IMR-90 (cell line): ENCODE measurements at places on chromosomes 1 and 21. TPM values are rescaled to one million over a fixed set of nuclear protein-coding genes. Genes with fewer than 3 reads are reported as not detected.
A peak's percentile ranks its signal among the peaks of the same experiment; 100 is the strongest.

Gene LINGO4
- total RNA-seq, result not detected in 2 replicates

- DNase-seq, result peak; percentile 49
Measured at GRCh38 chr1:155320661-155321617, at the start of gene RUSC1. Gene RUSC1 (plus strand): TSS chr1:155320894. CDS start chr1:155321774, 880 bp downstream.

DNA sequence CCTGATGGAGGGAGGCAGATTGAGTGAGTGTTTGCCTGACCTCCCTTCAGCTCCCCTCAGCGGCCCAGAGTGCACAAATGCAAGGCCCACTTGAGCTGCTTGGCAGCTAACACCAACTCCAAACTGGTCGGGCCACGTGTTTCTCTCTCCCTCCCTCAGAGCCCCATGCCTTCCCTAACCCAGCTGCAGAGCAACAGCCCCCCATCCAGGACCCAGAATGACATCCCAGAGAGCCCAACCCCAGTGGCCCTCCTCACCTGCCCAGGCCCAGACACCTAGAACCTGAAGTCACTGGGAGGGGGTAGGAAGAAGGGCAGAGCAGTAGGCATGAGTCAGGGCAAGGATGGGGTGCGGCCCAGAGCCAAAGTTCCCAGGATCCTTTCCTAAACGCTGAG lies 789 bp upstream of the S100A14 start:
- no peak for DNase-seq

GRCh38 chr21:36159356-36159921 lies 2.8 kb downstream of the DOP1B start:
- DNase-seq, result no peak

GRCh38 chr1:241090798-241091197 lies 266.2 kb downstream of the RGS7 start:
- no peak for DNase-seq

GRCh38 chr1:27960762-27961645 lies 1.2 kb downstream of the XKR8 start:
- no peak for DNase-seq

DNA sequence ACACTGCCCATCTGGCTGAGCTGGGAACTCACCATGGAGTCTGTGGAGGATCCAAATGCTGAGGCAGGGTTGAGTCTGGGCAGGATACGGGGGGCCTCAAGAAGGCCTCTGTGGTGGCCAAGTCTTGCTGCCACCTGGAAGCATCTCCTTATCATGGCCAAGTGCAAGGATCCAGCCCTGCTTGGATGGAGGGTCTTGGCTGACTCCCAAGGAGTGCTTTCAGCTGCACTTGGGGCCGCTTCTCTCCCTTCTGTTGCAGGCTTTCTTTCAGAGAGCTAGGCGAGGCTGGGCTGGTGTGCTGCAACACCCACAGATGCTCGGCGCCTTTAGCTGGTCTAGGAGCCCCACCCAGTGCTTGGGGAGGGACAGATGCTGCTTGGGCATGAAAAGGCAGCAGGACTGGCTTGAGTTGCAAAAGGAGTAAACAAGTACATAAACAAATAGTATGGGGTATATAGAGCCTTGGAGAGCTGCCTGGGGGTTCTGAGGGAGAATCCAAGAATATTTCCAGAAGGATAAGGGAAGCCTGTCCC lies at the start of gene THEM5:
Gene THEM5 (minus strand): TSS at position 302 of the 533 bp plus-strand sequence. CDS start 147 bp downstream, at position 155.
- no peak for DNase-seq

Gene CRYAA
- total RNA-seq, result not detected in 2 replicates

- no peak for DNase-seq
Measured at GRCh38 chr1:99906535-99906934, 56.4 kb downstream of the AGL start.

Gene MOB3C
- 6.4 and 7.3 TPM in 2 replicates for total RNA-seq

DNA sequence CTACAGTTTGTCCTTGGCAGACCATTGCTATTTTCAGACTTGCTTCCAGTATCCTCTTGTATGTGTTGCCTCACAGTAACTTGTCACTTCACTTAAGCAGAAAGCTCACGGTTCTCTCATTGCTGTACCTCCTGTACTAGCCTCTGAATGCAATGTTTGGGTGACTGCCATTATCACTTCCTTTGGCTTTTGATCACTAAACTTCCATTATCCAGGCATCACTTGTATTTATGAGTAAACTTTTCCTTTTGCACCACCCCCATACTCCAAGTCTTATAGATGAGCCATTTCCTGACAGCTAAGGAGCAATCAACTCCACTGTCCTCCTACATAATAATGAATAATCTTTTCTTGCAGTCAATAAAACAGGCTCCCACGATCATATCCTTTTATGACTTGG lies 255.3 kb downstream of the PDE4B start:
- peak; percentile 6 for DNase-seq

Gene ETV3L
- total RNA-seq, result not detected in 2 replicates

GRCh38 chr1:3187415-3188149 lies 118.6 kb downstream of the PRDM16 start:
- no peak for DNase-seq

GRCh38 chr1:170182442-170182841 lies 36.7 kb downstream of the NTMT2 start:
- DNase-seq, result no peak

GRCh38 chr1:6024376-6024775 lies 21.3 kb upstream of the KCNAB2 start:
- no peak for DNase-seq

Gene IVL
- total RNA-seq, result not detected in 2 replicates

DNA sequence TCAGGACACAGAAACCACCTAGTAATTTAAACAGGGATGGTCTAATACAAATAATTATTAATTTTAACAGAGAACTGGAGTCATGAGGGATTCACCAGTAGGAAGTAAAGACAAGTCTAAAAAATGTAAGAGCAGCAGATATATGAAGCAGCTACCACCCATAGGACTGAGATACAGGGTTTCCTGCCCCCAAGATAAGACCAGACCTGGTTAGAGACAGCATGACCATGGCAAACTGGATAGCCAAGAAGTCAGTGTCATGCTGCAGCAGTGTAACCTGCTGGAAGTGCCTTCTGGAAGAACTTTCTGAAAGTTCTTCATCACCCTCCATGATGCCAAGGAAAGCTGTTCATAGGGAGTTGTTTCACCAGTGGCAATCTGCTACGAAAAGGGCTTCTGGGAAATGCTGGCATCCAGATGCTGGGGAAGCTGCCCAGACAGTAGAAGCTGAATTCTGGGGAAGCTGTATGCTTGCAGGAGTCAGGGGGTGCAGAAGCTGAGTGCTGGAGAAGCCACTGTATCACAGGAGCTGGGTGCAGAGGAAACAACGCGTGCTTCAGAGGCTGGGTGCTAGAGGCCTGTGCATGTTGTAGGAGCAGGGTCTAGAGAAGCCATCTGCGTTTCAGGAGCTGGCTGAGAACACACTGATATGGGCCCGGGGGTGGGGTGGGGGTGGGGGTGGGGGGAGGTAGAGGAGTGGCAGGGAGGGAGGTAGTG lies 356.4 kb downstream of the DISC1 start:
- DNase-seq, result no peak

DNA sequence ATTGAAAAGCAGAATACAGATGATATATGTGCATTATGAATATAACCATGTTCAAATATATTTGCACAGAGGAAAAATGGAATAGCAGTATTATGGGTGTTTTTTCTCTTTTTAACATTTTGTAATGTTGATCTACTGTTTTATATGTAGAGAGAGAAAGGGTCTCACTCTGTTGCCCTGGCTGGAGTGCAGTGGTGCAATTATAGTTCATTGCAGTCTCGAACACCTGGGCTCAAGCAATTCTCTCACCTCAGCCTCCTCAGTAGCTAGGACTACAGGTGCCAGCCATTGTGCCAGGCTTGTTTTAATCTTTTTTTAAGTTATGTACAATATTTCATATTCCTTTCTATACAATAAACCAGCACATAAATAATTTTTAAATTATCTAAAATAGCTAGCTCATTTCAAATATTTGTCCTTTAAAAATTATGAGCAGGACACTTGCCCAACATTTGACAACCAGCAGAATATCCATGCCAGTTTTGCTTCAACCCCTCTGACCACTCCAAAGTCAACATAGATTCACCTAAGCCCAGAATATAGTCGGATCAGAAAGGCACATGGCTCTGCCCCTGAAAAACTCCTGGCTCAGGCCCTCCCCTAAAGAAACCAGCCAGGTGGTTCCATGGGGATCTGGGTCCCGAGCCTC lies 29.8 kb downstream of the ZNF281 start:
- no peak for DNase-seq

DNA sequence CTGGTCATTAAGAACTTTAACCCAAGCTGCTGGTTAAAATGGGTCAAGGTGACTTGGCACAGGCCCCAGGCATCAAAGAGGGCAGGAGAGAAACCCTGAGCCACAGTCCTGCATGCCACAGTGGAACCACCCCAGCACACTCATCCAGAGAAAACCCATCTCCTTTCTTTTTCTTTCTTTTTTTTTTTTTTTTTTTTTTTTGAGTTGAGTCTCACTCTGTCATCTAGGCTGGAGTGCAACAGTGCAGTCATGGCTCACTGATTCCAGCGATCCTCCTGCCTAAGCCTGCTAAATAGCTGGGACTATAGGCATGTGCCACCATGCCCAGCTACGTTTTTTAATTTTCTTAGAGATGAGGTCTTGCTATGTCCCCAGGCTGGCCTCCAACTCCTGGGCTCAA lies 109.2 kb upstream of the RAB4A start:
- no peak for DNase-seq
